Naive thymus-derived CD8-positive, alpha-beta T cell (primary cell): ENCODE measurements at places on chromosomes 7 and 10. TPM values are rescaled to one million over a fixed set of nuclear protein-coding genes. Genes with fewer than 3 reads are reported as not detected.

DNA sequence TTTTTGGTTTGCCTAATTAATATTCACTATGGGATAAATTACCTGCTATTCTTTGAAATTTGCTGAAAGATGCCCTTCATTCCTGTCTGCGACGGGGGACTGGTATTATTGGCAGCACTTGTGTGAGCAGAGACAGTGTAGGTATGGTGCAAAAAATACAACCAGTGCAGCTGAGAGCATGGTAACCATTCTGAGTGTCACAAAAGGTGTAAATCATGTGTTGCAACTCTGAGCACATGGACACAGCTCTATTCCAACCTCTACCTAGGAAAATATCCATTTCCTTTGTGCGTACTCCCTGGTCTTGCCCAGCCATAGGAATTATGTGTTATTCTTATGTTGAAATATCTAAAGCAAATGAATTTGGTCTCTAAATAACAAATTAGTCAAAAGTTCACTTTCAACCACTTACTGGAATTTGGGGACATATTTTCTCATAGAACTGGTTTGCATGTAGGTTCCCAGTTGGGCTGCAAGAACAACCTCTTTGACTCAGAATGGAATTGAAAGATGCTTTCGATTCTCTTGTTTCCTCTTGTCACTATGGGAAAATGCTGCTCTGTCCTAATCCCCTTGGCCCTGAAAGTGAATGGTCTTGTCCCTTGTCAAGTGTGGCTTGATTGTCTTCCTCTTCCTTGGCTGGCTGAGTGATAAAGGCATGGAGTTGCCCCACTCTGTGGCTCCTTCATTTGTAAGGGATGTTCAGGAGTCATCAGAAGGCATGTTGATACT, 57.0 kb downstream of the CELF2 start:
- no peak overlapping the region for H3K27ac ChIP-seq
- H3K27me3 ChIP-seq = peaks cover 5% of the 10 kb centered on the region
- no peaks in the 10 kb centered on the region for H3K36me3 ChIP-seq
- no peaks in the 10 kb centered on the region for H3K4me1 ChIP-seq
- H3K4me3 ChIP-seq = no peak overlapping the region
- DNase-seq = no peak

GRCh38 chr10:21593986-21594385, 60.0 kb downstream of the MLLT10 start:
- H3K36me3 ChIP-seq = peaks cover 70% of the 10 kb centered on the region
- peaks cover 24% of the 10 kb centered on the region for H3K4me1 ChIP-seq
- H3K27ac ChIP-seq = no peak overlapping the region
- no peaks in the 10 kb centered on the region for H3K27me3 ChIP-seq
- DNase-seq = no peak

The SPRN gene
- total RNA-seq = not detected

The CYP2E1 gene
- 1.4 TPM for total RNA-seq

DNA sequence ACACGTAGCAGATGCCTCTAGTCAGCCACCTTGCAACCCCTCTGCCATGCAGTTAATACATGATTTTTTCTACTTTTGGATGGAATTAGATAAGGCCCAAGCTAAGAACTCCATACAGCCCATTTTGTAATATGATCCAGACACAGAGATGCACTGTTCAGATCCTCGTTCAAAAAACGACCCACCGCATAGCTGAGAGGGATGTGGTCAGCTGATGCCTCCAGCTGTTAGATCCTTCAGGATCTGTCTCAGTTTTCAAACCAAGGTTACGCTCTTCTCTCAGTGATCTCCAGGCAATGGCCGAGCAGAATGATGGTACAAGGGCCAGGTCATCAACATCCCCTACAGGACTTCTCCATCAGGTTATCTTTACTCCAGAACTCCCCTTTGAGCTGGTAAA, 881.7 kb upstream of the C7orf33 start:
- H3K4me3 ChIP-seq = no peak overlapping the region
- no peaks in the 10 kb centered on the region for H3K36me3 ChIP-seq
- no peaks in the 10 kb centered on the region for H3K4me1 ChIP-seq
- H3K27ac ChIP-seq = no peak overlapping the region

The ZNF786 gene
- 16.3 TPM for total RNA-seq

- no peak overlapping the region for H3K27ac ChIP-seq
- peaks cover 10% of the 10 kb centered on the region for H3K27me3 ChIP-seq
- no peaks in the 10 kb centered on the region for H3K4me1 ChIP-seq
- no peak overlapping the region for H3K4me3 ChIP-seq
Measured at GRCh38 chr7:67661-68395, 124.5 kb upstream of the FAM20C start.

- H3K36me3 ChIP-seq = peaks cover 7% of the 10 kb centered on the region
- H3K4me1 ChIP-seq = peaks cover 10% of the 10 kb centered on the region
- no peak overlapping the region for H3K4me3 ChIP-seq
- no peaks in the 10 kb centered on the region for H3K27me3 ChIP-seq
Measured at GRCh38 chr7:44961844-44962482, 16.9 kb downstream of the MYO1G start.

The NPC1L1 gene
- total RNA-seq = 0.13 TPM

DNA sequence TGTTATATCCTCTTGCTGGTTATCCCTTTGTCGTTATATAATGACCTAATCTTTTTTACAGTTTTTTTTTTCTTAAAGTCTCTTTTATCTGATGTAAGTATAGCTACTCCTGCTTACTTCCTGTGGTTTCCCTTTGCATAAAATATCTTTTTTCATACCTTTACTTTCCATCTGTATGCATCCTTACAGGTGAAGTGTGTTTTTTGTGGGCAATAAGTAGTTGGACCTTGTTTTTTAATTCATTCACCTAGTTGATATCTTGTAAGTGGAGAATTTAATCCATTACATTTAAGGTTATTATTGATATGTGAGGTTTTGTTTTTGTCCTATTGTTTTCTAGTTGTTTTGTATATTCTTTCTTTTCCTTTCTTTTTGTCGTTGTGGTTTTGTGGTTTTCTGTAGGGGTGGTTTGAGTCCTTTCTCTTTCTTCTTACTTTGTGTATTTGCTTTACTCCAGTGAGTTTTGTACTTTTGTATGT, 168.6 kb downstream of the MLLT10 start:
- no peak for DNase-seq
- H3K36me3 ChIP-seq = peaks cover 42% of the 10 kb centered on the region
- H3K4me3 ChIP-seq = peak overlapping the region; percentile 59
- H3K27ac ChIP-seq = peak overlapping the region; percentile 68

The TMEM236 gene
- 0.36 TPM for total RNA-seq

GRCh38 chr10:94066411-94066810, 72.7 kb downstream of the PLCE1 start:
- no peak for DNase-seq
- H3K36me3 ChIP-seq = no peaks in the 10 kb centered on the region
- no peak overlapping the region for H3K27ac ChIP-seq
- H3K4me1 ChIP-seq = no peaks in the 10 kb centered on the region
- H3K27me3 ChIP-seq = peaks cover 18% of the 10 kb centered on the region

The METTL2B gene
- total RNA-seq = 38.0 TPM

DNA sequence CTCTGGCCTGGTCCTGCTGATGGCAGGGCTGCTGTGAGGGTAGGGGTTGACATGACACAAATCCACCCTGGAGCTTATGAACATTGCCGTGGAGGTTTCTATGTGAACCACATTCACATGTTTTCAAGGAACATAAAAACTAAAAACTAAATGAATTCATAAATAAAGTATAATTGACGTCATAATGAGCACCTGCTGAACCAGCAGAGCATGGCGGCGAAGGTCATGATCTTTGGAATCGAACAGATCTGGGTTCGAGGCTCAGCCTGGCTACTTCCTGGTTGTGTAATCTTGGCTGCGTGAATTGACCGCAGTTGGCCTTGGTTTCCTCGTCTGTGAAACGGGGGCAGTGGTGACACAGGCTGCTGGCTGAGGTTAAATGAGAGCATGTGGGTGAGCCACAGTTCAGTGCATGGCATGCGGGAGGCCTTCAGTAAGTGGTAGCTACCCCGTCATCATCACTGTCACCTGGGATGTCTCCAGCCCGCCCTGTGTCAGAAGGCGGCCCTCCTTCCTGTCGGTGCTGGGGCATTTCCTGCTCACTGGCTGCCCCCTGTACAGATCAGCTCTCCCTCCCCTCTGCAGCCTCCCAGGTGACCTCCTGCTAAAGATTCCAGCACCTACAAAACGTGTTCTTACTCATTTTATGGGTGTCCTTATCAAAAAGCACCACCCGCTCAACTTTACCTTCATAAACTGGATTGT, 190.3 kb upstream of the SHH start:
- H3K4me1 ChIP-seq = peaks cover 30% of the 10 kb centered on the region
- H3K4me3 ChIP-seq = no peak overlapping the region
- DNase-seq = no peak
- H3K36me3 ChIP-seq = no peaks in the 10 kb centered on the region

The NAT16 gene
- total RNA-seq = not detected

DNA sequence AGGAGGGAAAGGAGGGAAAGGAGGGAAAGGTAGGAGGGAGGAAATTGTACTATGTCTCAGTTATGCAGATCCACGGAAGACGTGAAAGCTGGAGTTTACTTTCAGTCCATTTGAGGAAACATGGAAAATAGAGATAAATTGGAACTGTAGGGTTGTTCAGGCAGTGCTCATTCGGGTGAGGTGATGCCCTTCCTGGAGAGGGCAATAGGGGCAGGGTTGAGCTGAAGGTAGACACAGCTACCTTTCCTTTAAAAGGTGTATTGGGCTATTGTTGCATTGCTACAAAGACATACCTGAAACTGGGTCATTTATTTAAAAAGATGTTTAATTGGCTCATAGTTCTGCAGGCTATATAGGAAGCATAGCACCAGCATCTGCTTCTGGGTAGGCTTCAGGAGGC, 116.9 kb upstream of the PLXDC2 start:
- no peak for DNase-seq
- no peaks in the 10 kb centered on the region for H3K27me3 ChIP-seq
- no peaks in the 10 kb centered on the region for H3K36me3 ChIP-seq

DNA sequence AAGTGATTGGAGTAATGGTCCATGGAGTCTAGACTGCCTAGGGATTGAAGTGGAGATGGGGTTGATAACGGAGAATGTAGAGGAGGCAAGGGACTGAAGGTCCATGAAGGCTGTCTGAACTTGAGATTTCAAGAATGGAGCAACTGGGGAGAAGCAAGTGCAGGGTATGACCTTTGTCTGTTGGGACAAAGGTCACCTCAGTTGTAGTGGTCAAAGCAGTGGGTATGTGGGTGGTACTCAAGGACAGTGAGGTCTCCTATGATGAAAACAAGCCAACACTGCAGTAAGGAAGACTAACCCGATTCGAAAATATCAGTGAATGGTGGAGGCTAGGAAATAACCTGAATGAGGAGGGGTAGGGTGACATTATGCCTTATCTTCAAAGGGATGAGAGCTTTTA, 5.4 kb upstream of the DDX21 start:
- H3K4me1 ChIP-seq = peaks cover 2% of the 10 kb centered on the region
- no peak overlapping the region for H3K27ac ChIP-seq
- DNase-seq = no peak
- no peak overlapping the region for H3K4me3 ChIP-seq

- no peak overlapping the region for H3K27ac ChIP-seq
- H3K4me1 ChIP-seq = no peaks in the 10 kb centered on the region
- no peaks in the 10 kb centered on the region for H3K36me3 ChIP-seq
- H3K27me3 ChIP-seq = peaks cover 3% of the 10 kb centered on the region
- DNase-seq = no peak
Measured at GRCh38 chr7:16883918-16884317, 2.1 kb upstream of the AGR3 start.

The CRCP gene
- 32.9 TPM for total RNA-seq

The NODAL gene
- not detected for total RNA-seq

GRCh38 chr10:107733328-107734130, 569.0 kb upstream of the SORCS1 start:
- no peak overlapping the region for H3K4me3 ChIP-seq
- no peak overlapping the region for H3K27ac ChIP-seq
- no peak for DNase-seq

The PRLHR gene
- total RNA-seq = not detected

The POLD2 gene
- 72.4 TPM for total RNA-seq

The KCTD7 gene
- total RNA-seq = 35.8 TPM

DNA sequence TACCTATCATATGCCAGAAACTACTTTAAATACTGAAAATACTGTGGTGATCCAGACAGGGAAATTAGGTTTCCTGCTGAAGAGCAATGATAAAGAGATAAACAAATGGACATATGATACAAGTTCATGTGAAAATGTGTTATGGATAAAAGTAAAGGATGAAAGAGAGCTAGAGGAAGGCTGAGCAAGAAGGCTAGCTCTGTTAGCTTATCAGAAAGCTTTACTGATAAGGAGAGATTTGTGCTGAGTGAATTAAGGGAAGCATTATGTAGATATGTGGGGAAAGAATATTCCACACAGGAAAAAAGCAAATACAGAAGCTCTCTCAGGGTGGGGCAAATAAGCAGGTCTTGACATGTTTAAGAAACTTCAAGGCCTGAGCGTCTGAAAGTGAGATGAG, 308.4 kb downstream of the HDAC9 start:
- H3K36me3 ChIP-seq = no peaks in the 10 kb centered on the region
- no peaks in the 10 kb centered on the region for H3K4me1 ChIP-seq
- H3K27me3 ChIP-seq = no peaks in the 10 kb centered on the region
- no peak overlapping the region for H3K27ac ChIP-seq
- no peak for DNase-seq

- no peak overlapping the region for H3K27ac ChIP-seq
- no peaks in the 10 kb centered on the region for H3K4me1 ChIP-seq
- peaks cover 4% of the 10 kb centered on the region for H3K36me3 ChIP-seq
- no peak overlapping the region for H3K4me3 ChIP-seq
- no peak for DNase-seq
Measured at GRCh38 chr10:37301271-37301670, 175.9 kb downstream of the ANKRD30A start.

- H3K4me1 ChIP-seq = peaks cover 36% of the 10 kb centered on the region
- no peak for DNase-seq
- no peaks in the 10 kb centered on the region for H3K36me3 ChIP-seq
- H3K27ac ChIP-seq = peak overlapping the region; percentile 43
- peak overlapping the region; percentile 80 for H3K4me3 ChIP-seq
- H3K27me3 ChIP-seq = peaks cover 13% of the 10 kb centered on the region
Measured at GRCh38 chr10:62813453-62813852, 2.7 kb downstream of the EGR2 start.

The MYPN gene
- not detected for total RNA-seq

- H3K27me3 ChIP-seq = peaks cover 21% of the 10 kb centered on the region
- H3K36me3 ChIP-seq = no peaks in the 10 kb centered on the region
- no peak for DNase-seq
- no peaks in the 10 kb centered on the region for H3K4me1 ChIP-seq
- no peak overlapping the region for H3K27ac ChIP-seq
Measured at GRCh38 chr10:113612154-113612553, 51.7 kb downstream of the NRAP start.

DNA sequence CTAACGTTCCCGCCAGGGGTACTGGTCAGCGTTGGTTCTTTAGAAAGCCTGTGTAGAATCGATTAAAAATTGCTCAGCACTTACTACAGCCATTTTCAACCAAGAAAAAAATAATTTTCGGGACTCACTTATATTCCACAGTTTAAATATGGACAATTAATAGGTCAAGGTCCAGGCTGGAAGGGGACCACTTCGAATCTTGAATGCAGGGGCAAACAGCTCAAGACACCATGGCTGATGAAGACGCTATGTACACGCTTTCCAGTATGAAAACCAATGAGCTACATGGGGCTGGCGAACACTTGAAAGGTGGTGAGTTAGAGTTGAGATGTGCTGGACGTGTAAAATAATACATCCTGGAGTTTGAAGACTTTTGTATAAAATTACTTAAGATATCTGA, 87.2 kb downstream of the PRKCQ start:
- DNase-seq = no peak
- peaks cover 4% of the 10 kb centered on the region for H3K4me1 ChIP-seq
- H3K27me3 ChIP-seq = no peaks in the 10 kb centered on the region
- no peaks in the 10 kb centered on the region for H3K36me3 ChIP-seq
- no peak overlapping the region for H3K4me3 ChIP-seq

- H3K27me3 ChIP-seq = no peaks in the 10 kb centered on the region
- no peak for DNase-seq
- H3K27ac ChIP-seq = no peak overlapping the region
- no peaks in the 10 kb centered on the region for H3K4me1 ChIP-seq
Measured at GRCh38 chr7:41544241-41544640, 158.6 kb downstream of the INHBA start.
